CD4-positive, CD25-positive, alpha-beta regulatory T cell (primary cell): ENCODE measurements at places on chromosomes 3 and 15.

GRCh38 chr3:156106721-156107373 is 13.5 kb upstream of the KCNAB1 start:
- no peak for DNase-seq

DNA sequence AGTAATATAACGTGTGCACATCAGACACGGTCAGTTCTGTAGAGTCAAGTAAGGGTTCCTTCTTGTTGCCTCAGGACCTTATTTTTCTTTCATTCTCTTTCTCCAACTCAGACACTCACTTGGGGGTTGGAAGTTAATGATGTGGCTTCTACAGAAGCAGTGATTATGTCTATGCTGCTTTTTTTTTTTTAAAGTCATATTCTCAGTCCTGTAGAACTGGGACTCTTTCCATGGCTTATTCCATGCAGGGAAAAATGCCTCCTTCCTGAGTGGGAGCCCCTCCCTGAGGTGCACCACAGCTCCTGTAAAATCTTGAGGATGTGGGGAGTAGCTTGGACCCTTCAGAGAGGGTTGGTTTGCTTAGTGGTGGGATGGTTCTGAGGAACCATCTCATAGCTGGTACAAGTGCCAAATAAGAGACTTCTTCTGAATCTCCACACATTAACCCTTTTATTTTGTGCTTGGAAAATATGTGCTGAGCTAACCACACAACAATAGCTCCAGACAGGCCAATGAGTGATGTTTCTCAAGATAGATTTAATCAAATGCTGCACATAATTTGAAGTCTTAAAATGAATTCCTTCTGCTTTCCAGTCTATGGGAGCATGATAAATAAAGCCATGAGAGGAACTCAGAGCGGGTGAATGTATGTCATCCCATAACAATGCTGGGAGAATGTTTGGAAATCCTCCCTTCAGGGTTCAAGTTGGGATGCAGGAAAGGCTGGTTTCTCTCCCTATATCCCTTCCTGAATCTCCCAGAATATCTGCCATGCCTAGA is 23.3 kb upstream of the FSTL1 start:
- DNase-seq = no peak

- DNase-seq = peak; percentile 58
Observed at GRCh38 chr3:170180079-170180907, 1.2 kb downstream of the PHC3 start.

DNA sequence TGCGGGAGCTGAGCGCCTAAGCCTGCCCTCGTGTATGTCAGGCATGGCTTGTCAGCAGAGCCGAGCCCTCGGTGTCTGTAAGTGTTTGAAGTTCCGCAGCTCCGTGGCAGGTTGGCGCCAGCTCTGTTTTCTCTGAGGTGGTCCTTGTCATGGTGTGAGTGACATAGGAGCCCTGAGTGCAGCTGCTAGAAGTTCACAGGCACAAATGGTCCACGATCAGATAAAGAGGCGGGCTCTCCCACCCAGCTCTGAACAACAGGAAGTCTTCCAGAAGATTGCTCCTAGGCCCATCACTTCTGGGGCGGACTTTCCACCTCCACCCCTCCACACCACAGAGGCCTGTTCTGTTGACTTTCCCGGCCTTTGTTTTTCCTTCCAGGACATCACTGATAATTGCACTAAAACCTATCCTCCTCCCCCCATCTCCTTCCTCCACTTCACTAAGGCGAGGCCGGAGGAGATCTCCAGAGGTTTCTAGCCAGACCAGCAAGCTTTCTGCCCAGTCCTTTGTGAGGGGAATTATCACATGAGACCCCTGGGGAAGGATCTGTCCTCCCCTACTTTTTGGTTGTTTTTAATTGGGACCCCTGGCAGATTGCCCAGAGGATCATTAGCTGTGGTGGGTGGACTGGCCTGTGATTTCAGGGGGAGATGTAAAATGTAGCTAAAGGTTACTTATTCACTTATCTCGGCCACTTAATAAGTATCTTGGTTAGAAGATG is 19.9 kb downstream of the ITPR1 start:
- DNase-seq = no peak

- no peak for DNase-seq
Observed at GRCh38 chr3:180420016-180420415, 181.9 kb upstream of the TTC14 start.
